ENCODE measurements at places on chromosomes 12 and 14.

DNA sequence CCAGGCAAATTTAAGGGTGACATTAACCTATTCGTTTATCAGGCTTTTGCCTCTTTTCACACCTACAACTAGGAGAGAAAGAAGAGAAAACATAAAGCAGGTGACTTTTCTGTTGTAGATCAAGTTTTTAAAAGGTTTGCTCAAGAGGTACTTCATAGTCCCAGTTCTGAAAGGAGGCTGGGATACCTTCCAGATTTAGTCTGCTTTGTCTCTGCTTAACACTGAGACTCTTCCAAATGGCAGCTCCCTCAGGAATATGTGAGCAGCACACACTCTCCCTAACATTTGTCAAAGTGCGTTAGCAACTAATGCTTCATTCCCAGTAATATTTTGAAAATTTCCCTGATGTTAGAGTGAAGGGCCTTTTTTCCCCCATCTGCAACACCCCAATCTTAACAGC is 133.7 kb upstream of the RASSF8 start:
- DNase-seq = no peak

DNA sequence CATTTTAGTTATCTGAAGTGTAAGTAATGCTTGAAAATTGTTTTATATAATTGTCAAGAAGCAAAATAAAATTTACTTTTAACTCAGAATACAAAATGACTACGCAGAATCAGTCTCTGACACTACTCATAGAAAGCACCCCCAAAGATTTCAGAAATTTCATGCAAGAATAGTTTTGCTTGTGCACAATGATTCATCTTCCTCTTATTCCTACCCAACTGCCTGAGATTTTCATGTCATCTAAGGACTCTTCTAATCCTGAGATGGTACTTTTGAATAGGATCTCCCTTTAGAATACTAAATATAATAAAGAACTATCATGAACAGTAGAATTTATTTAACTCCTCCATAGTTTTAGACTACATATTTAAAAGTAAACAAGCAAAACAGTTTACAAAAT is 485.3 kb upstream of the MGAT4C start:
- DNase-seq = no peak

DNA sequence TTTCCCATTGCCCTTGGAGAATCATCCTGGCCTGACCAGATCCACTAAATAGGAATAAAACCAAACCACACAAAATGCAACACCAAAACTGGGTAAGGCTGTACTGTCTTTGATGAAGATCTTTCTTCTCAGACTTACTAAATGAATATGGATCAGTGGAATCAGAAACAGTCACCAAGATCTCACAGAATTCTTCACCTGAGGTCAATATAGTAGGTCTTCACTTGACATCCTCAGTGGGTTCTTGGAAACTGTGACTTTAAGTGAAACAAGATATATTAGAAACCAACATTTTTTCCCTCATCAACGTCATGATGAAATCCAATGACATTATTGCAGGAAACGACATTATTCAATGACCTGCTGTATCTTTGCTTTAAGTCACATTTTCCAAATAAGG is 526.2 kb downstream of the FUT8 start:
- no peak for DNase-seq

DNA sequence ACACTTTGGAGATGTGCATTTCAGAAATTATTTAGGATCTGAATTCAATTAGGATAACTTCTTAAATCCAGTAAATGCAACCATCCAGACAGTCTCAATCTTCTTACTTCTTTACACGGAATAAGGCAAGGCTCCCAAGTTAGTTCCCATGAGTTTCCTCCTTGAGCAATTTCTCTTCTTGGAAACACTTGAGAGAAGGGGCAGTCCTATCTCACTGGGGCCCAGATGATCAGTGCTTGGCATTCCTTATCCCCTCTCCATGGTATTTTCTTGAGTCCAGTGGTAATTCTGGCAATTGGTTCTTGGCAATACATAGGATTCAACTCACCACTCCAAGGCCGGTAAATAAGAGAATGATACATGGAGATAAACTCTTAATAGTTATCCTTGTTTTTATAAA is 87.1 kb upstream of the PTHLH start:
- DNase-seq = no peak

- peak; percentile 78 for DNase-seq
Measured at GRCh38 chr12:104506676-104507401, 50.1 kb downstream of the CHST11 start.

- no peak for DNase-seq
Measured at GRCh38 chr12:92424338-92424737, 278.5 kb upstream of the PLEKHG7 start.

DNA sequence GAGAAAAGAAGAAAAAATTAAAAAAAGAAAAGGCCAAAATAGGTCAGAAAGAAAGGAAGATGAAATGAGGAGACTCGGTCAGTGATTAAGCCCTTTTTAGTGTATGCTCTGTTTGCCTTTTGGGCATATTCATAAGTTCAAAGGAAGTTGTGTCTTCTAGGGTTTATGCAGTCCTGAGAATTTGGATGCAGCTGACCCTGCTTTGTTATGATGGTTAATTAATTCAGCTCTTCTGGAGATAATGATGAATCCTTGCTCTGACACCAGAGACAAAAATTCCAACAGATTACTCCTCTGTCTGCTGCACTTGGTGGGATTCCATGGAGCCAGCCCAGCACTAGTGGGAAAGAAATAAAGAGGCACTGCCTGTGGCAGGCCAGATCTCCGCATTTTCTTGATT is 4.5 kb upstream of the SLC7A8 start:
- no peak for DNase-seq

GRCh38 chr12:6277982-6278438 is 32.5 kb upstream of the PLEKHG6 start:
- no peak for DNase-seq

GRCh38 chr12:52232674-52233461 is at the start of gene KRT7:
Gene KRT7 (plus strand): TSS chr12:52233243. CDS start chr12:52233297, 54 bp downstream.
- no peak for DNase-seq

DNA sequence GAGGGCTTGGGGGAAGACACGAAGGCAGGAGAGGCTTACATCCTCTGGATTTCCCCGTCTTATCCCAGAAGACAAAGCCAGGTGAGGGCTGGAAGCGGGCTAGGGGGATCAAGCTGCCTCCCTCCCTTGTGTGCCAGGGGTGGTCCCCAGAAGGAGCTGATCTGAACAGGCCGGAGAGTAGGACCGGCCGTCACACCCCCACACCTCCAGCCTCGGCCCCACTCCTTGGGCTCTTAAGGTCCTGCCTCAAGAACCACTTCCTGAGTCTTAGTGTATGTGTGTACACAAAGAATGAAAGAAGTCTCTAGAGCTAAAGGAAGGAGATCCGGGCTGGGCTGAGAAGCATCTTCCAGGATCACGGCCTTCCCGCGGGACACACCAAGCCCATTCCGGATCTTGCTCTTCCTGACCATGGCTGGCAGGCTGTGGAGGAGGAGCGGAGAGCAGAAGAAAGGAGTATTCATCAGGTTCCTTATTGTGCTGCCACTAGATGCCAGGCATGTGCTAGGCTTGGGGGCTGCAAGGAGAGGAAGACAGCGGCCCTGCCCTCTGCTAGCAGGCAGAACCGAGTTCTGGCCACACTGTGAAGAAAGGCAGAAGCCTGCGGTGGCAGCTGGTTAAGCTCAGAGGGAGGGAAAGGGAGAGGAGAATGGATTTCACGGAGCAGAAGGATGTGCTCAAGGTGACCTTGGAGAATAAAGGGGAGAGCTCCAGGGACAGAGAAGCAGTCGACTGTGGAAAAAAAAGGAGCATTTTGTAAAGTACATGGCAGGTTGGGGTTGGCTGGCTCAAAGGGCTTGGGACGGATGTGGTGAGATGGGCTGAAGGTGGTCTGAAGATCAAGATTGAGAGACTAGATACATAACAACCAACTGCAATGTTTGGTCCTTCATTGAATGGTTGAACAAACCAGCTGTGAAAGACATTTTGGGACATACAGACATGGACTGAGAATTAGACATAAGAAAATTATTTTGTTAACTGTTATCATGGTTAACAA is 1.3 kb upstream of the CD63 start:
- DNase-seq = no peak

DNA sequence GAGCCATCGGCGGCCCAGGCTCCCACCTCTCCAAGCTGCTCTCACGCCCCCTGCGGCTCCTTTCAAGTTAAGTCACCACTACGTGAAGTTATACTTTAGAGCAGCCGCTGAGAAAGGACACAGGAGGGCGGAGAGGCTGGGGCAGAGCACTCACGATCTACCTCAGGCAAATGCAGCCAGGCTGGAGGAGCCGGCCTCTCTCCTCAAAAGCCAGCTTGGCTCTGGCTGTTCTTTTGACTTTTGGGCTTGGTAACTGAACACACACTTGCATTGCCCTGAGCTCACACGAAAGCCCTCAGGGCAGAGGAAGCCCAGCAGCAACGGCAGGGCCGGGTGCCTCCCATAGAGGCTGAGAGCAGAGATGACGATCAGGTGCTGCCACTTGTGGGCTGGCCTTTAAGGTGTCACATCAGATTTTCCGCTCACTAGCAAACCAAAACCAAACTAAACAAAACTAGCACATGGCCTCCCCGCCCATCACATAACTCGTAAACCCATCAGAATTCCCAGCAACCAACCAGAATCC is 75.2 kb downstream of the PITPNM2 start:
- peak; percentile 35 for DNase-seq

GRCh38 chr12:42144158-42144407 is 591 bp downstream of the GXYLT1 start:
- no peak for DNase-seq

GRCh38 chr14:94360945-94361565 is 27.3 kb downstream of the SERPINA1 start:
- DNase-seq = no peak

DNA sequence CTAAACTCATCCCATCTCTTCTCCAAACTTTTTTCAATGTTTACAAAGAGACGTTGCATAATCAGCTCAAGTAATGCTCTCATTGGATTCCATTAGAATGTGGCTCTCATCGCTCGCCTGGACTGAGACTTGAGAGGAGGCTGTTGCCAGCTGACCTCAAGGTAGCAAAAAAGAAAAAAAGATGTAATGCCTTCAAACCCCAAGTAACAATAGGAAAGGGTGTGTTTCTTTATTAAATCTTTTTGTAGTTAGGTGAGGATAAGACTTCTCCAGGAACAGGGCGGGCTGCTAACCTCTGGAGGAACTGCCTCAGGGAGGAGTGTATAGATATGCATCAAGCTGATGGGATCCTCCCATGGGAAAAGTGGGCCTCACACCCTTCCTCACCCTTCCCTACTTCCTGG is 956 bp upstream of the PTHLH start:
- DNase-seq = no peak

DNA sequence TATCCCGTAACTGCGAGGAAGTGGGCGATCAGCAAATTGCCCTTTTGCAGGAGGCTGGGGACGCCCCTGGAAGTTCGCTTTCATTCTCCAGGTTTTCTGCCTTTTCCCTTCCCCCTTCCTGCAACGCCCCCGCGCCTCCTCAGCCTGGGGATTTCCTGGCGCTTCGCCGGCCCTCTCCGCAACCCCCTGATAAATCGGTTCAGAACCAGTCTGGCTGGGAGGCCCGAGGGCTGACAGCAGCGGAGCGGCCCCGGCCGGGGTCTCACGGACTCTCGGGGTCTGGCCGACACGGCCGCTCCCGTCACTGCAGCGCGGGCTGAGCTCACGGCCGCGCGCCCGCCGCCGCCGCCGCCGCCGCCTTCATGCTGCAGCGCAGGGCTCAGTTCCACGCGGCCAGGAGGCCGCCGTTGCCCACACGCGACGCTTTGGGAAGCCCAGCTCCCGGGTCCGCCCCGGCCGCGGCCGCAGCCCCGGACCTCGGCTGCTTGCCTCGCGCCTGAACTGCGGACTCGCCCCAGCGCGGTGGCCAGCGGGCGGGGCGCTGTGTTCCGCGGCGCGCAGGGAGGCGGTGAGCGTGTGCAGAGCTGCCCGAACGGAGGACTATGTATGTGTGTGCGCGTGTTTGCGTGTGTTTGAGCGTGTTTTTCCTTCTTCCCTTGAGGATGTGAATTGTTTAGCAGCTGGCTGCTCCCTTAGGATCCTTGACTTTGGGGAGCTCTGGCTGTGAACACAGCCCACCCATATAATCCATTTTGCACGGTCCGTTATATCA is at the start of gene LRFN5:
TSS of gene LRFN5 (plus strand) at position 345 of the 772 bp plus-strand sequence.
- peak; percentile 23 for DNase-seq

DNA sequence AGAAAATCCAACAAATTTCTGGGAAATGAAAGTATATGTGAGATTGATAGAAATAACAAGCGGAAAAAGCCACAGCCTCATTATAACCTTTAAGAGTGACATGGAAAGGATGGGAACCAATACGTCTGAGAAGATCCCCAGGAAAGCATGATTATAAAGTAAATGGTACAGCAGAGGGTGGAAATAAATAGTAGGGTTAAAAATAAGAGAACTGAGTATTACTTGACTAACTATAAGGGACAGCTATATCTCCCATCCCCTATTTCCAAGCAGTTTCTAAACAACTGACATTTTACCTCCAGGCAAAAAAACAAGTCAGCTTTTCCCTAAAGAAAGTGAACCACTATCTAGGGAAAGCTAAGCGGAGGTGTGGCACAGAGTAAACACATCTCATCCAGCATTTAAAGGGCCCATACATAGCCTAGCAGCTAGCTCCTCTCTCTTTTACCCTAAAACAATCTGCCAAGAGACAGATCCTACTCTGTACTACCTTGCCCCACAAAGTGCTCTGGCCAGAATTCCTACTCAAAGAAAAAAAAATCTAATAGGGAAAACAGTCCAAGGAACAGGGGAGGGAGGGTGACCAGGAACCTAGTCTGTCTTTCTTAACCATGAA is 11.2 kb downstream of the OSBPL8 start:
- DNase-seq = no peak

DNA sequence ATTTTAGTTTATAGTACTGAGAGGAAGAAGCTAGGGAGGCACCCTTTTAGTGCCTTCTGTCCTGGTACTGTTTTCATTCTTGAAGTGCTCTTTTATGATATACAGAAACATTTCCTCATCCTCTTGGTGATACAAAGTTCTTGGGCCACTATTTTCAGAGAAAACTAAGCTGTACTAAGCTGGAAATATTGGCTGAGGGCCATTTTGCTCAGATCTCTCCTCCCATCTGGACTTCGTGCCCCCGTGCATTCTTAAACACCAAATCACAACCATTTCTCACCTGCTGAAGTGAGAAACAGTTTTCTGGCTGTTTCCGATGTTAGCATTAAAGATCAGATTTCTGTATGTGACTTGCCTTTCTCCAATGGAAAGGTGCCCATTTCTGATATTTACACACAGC is 158.9 kb downstream of the FBXL14 start:
- DNase-seq = no peak

DNA sequence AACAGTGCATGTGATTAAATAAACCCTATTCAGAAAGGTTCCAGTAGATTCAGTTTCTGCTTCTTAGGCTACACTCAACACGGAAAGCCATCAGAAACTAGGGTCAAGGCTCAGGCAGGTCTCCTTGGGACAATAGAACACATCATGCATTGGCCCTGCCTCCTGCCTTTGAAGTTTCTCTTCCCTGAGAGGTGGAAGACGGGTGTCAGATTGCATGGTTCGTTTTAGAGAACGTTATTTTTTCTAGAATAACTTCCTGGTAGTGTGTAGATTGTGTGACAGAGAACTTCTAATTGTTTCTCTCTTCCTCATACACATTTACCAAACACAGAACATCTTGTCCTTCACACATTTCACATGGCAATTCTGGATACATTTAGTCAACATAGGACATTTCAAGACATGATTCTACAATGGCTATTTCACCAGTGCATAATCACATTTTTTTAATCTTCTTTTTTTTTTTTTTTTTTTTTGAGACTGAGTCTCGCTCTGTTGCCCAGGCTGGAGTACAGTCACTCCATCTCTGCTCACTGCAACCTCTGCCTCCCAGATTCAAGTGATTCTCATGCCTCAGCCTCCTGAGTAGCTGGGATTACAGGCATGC is 106.6 kb upstream of the AMN1 start:
- no peak for DNase-seq
